ENCODE measurements at places on chromosomes 1 and 21.

GRCh38 chr1:198201956-198202784, 45.4 kb downstream of the NEK7 start:
- no peak for DNase-seq

- DNase-seq: no peak
Observed at GRCh38 chr1:56187405-56187804, 392.0 kb downstream of the PLPP3 start.

- DNase-seq: no peak
Observed at GRCh38 chr1:212962509-212962908, 12.2 kb downstream of the VASH2 start.

DNA sequence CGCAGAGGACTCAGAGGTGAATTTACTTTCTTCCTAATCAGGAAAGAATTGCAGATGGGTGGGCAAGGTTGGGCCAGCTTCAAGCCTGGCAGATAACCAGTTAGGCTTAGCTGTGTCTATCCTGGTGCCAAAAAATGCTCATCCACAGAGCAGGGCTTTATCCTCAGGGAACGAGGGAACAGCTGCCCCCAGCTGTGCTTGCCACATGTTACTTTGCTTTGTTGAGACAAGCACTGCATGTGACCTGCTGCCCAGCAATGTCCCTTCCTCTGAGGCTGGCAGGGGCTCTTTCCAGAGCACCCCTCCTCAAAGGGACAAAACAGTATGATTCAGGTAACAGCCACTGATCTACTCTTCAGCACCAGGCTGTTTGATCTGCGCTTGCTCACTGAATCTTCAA, 505.1 kb upstream of the USP24 start:
- no peak for DNase-seq

- no peak for DNase-seq
Observed at GRCh38 chr1:201499795-201500669, 6.9 kb downstream of the CSRP1 start.

DNA sequence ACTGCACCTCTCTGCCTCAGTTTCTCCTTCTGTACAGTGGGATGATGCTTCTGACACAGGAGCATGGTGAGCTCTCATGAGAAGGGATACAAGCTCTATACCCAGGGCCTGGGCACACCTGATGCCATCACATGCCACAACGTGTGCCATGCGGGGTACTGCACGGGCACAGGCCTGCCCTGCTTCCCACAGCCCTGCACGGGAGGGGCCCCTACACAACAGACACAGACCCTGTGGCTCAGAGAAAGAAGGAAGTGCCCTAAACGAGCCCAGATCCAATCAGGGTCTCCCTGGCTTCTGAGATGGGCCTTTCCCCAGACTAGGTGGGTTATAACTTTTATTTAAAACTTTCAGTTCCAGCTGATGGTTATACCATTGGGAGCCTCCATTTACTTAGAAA, 24.6 kb downstream of the C2CD2 start:
- no peak for DNase-seq

GRCh38 chr1:3519301-3519885, 64.9 kb downstream of the ARHGEF16 start:
- DNase-seq: no peak

DNA sequence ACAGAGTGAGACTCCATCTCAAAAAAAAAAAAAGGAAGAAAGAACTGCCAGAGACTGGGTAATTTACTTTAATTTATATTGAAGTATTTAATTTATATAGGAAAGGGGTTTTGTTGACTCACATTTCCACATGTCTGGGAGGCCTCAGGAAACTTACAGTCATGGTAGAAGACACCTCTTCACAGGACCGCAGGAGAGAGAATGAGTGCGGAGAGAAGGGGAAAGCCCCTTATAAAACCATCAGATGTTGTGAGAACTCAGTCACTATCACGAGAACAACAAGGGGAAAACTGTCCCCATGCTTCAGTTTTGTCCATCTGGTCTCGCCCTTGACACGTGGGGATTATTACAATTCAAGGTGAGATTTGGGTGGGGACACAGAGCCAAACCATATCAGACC, 25.8 kb upstream of the PPP1R8 start:
- no peak for DNase-seq

- DNase-seq: no peak
Observed at GRCh38 chr1:166908942-166909341, 32.9 kb upstream of the TADA1 start.

GRCh38 chr1:227559926-227560325, 3.4 kb upstream of the ZNF678 start:
- DNase-seq: no peak

DNA sequence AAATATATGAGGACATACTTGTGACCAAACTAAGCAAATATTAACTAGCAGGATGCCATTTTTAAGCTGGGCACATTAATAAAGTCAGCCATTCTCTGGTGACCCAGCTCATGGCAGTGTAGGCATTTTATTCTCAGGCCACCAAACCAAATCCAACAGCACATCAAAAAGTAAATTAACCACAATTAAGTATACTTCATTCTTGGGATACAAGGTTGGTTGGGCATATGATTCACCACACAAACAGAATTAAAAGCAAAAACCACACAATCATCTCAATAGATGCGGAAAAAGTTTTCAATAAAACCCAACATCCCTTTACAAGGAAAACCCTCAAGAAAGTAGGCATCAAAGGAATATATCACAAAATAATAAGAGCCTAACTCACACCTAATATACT, 101.3 kb downstream of the FAF1 start:
- no peak for DNase-seq

DNA sequence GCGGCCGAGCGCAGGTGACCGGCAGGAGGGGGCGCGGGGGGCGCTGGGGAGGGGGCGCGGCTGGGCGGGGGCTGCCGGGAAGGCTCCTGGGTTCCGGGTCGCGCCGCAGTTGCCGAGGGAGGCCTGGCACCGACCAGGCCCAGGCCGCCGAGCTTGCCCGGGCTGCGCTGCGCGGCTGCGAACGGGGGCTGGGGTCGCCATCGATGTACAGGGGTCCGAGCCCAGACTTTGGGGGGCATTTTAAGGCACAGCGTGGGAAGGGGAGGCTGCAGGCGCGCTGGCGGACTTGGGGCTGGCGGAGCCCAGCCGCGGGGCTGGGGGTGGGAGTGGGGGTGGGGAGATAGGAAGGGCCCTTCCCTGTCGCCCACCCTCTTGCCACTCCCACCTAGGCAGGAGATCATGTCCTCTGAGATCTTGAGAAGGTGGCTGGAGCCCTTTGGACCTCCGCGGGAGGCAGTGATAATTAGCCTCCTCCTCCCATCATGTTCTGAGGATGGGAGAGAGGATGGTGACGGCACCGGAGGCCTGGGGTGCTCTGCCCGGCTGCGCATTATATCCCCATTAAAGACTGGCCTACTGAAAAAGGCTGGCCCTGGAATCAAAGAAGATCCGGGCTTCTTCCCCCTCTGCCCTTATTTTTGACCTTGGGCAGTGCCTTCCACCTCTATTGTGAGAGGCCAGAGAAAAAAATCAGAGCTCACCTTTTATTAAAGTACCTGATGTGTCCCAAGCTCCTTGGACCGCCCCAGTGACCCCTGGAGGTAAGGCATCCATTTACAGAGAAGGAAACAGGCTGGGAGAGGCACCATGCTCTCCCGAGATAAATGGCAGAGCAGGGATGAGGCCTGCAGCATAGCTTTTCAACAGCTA, 497 bp downstream of the FBXO44 start:
- no peak for DNase-seq

DNA sequence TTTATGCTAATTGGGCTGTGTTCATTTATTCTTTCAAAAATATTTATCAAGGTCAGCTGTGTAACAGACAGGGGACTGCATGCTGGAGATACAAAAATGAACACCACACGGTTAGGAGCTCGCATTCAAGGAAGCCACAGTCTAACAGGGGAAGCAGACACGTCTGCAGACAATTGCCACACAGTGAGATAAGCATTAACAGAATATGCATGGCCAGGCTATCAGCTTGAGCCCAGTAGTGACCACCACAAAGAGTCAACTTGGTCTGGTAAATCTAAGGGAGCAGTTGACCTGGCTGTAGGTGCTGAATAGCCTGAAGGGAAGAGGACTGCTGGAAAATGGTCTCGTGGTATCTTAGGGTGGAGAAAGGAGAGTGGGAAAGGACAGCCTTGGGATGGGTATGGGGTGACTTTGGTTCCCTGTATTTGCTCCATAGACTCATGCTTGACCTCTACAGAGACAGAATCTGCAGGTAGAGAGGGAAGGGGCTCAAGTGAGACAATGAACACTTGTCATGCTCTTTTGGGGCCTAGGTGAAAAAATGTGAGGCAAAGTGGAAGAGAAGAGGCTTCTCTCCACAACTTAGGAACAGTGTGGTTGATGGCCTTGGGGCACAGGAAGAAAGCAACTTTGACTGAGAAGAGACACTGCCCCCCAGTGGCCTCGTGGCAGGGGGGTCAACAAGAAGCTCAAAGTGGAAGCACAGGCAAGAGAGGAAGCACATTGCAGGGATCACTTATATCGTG, 7.6 kb upstream of the NPL start:
- DNase-seq: peak; percentile 67

DNA sequence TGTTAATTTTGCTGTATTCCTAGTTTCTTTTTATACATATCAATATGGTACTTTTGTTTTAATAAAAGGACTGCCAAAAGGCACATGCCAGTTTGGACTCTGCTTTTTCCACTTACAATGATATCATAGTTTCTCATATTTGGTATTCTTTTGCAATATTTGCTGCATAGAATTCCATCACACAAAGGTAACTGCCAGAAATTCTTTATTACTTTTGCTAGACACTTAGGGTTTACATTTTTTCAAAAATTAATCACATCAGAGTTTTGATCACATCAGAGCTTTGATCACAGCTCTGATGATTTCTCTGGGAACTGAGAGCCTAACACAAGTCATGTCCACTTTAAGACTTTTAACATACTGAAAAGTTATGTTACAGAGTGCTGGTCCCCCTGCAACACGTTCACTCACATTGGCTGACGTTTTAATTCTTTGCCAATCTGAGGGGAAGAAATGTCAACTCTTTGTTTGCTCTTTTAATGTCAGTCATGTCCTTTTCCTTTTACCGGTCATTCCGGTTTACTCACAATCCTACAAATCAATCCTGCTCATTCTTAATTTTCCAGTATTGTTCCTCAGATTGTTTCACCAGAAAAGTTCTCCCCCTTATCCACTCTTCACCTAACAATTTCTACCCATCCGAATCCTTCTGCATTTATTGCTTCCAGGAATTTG, 1.1 kb upstream of the CD46 start:
- DNase-seq: no peak

DNA sequence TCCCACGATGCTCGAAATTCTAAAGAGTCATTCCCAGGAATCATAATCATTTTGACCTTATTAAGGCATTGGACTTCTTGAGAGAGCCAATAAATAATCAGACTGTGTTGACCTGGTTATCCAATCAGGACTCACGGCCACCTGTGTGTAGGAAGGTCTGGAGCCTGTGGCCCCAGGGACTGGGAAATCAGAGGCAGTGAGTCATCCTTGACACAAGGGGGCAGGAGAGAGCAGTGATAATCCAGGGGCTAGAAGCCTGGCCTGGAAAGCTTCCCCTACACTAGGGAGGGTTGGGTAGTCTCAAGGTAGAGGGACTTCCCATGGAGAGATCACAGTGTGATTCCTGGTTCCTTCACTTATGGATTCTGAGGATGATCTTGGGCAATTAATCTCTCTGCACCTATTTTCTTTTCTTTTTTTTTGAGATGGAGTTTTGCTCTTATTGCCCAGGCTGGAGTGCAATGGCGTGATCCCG, 4.7 kb downstream of the MR1 start:
- peak; percentile 51 for DNase-seq

DNA sequence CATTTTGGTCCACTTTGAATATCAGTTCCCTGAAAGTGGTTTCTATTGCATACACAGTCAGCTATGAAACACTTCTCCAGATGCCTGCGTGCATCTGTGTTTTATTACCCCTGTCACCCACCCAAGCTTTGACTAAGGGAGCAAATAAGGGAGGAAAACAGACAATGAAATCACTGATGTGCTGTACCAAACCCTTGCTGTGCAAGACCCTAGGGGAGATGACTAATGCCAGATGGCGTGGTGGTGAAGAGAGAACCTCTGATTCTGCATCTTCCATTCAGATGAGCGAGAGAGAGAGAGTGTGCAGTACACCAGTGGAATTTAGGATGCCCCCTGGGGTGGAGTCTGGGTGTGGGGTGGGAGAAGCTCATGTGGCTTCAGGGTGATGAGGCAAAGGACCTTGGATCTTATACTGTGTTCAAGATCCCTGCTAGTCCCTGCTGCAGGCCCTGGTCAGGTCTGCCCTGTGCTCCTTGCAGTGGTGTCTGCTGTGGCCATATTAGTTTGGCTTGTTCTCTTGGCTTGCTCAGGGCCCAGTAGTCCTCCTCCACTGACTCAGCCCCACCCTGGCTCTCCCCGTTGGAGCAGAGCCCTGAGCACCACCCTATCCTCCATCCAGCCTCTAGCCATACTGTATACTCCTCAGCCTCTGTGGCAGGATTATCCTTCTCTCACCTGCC, 18.5 kb downstream of the CLCA1 start:
- DNase-seq: no peak

DNA sequence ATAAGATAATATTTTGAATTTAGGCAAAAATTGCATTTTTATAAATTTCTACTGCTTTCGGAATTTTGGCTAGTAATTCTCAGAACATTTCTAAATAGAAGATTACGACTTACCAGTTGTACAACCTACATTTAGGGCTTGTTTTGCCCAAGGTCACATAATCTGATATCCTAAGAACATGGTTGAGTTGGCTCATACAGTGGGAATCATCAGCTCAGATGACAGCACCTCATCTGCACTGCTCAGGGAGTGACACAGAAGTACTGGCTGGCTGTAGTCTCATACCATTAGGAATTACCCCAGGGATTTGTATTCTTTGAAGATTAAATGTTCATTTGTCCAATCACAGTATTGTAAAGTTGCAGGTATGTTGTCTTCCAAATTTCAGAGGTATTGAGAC, 217.6 kb downstream of the ADGRL2 start:
- DNase-seq: no peak

GRCh38 chr1:156365754-156366153, 3.3 kb upstream of the RHBG start:
- DNase-seq: no peak

DNA sequence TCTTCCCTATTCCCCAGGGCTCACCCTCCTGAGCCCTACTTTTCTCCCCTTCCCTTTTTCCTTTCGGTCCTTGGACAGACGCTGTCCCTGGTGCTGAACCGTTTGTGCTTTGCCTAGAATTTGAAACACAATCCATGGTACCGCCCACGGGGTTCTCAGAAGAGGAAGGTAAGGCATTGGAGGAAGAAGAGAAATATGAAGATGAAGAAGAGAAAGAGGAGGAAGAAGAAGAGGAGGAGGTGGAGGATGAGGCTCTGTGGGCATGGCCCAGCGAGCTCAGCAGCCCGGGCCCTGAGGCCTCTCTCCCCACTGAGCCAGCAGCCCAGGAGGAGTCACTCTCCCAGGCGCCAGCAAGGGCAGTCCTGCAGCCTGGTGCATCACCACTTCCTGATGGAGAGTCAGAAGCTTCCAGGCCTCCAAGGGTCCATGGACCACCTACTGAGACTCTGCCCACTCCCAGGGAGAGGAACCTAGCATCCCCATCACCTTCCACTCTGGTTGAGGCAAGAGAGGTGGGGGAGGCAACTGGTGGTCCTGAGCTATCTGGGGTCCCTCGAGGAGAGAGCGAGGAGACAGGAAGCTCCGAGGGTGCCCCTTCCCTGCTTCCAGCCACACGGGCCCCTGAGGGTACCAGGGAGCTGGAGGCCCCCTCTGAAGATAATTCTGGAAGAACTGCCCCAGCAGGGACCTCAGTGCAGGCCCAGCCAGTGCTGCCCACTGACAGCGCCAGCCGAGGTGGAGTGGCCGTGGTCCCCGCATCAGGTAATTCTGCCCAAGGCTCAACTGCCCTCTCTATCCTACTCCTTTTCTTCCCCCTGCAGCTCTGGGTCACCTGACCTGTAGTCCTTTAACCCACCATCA, 10.4 kb downstream of the BCAN start:
- no peak for DNase-seq
